ENCODE measurements at places on chromosomes 7 and 10.

GRCh38 chr7:2950578-2950977, 93.1 kb downstream of the CARD11 start:
- DNase-seq = no peak

- DNase-seq = no peak
These were observed 23.4 kb upstream of the ZC3HAV1 start for GRCh38 chr7:139132887-139133286.

- DNase-seq = no peak
These were observed 27.0 kb downstream of the COL1A2 start for GRCh38 chr7:94421681-94422080.

DNA sequence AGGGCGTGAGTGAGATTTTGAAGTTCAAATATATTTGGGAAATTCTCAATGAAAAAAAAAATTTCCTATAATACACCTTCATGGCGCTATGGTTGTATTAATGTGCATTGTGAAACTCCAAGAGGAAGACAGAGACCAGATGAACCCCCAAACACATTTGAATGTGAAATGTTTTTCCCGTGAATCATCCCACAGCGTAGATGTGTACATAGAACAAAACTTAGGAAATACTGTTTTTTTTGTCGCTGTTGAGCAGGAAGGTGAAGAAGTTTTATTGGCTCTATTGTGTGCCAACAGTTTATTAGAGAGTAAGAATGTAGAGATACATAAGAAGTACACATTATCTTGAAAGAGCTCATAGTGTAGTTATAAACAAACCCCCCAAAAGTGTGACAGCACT, 134.0 kb downstream of the KCND2 start:
- no peak for DNase-seq

DNA sequence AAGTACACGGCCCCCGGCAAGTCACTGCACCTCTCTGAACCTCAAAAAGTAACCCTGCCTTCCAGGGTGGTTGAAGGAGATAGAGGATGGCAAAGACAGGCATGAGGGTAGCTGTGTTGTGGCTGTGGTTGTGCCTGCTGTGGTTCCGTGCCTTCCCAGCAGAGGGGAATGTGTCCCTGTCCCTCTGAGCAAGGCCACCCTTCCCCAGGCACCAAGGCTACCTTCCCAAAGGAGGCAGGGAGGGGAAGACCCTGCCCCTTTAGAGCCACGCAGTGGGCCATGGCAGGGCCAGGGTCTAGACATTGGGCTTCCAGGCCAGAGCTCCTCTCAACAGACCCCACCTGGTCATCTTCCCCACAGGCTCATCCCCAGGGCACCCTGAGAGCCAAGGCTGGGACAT, 18.8 kb downstream of the CRHR2 start:
- DNase-seq = no peak

GRCh38 chr7:139328375-139328774, 12.8 kb upstream of the FMC1 start:
- DNase-seq = no peak

All from posterior cingulate gyrus (tissue), 11 donors.